Endodermal cell (in vitro differentiated cells): ENCODE measurements at places on chromosomes 7 and 10. TPM values are rescaled to one million over a fixed set of nuclear protein-coding genes. Genes with fewer than 3 reads are reported as not detected.

Gene HMX2
- total RNA-seq = not detected in 2 replicates

Gene UCMA
- not detected in 2 replicates for total RNA-seq

Gene CYP26C1
- total RNA-seq = 0.44 to 3.5 TPM (median 0.67 TPM) in 3 replicates

Gene BAMBI
- total RNA-seq = 11.5 to 43.6 TPM (median 41.4 TPM) in 3 replicates

Gene ERVW-1
- 1.1 to 3.1 TPM (median 1.6 TPM) in 3 replicates for total RNA-seq

Gene SFTPA2
- total RNA-seq = not detected in 3 replicates

Gene TEX36
- not detected in 3 replicates for total RNA-seq

Gene GPR15LG
- total RNA-seq = not detected in 3 replicates

Gene PIP
- not detected in 3 replicates for total RNA-seq

Gene COX15
- total RNA-seq = 42.6 to 50.8 TPM (median 50.1 TPM) in 3 replicates

Gene LDB3
- 0.11 and 0.50 TPM in 2 replicates for total RNA-seq

Gene CFTR
- total RNA-seq = 0.90 and 2.0 TPM in 2 replicates
